Testis (tissue), 5 donors: ENCODE measurements at places on chromosomes 5 and 9. TPM values are rescaled to one million over a fixed set of nuclear protein-coding genes. Genes with fewer than 3 reads are reported as not detected.

Gene KIF24
- polyA plus RNA-seq, result 34.7 TPM

Gene ECM2
- 26.9 TPM for polyA plus RNA-seq

Gene ORM2
- 2.3 TPM for polyA plus RNA-seq

Gene IL3
- polyA plus RNA-seq, result not detected

Gene FOXD4L3
- 0.18 TPM for polyA plus RNA-seq

Gene SPATA31E1
- 25.0 TPM for polyA plus RNA-seq
